ENCODE measurements at places on chromosomes 16 and 17.

- DNase-seq = no peak
Observed at GRCh38 chr17:77508047-77508715, 367.4 kb downstream of the SEC14L1 start.

DNA sequence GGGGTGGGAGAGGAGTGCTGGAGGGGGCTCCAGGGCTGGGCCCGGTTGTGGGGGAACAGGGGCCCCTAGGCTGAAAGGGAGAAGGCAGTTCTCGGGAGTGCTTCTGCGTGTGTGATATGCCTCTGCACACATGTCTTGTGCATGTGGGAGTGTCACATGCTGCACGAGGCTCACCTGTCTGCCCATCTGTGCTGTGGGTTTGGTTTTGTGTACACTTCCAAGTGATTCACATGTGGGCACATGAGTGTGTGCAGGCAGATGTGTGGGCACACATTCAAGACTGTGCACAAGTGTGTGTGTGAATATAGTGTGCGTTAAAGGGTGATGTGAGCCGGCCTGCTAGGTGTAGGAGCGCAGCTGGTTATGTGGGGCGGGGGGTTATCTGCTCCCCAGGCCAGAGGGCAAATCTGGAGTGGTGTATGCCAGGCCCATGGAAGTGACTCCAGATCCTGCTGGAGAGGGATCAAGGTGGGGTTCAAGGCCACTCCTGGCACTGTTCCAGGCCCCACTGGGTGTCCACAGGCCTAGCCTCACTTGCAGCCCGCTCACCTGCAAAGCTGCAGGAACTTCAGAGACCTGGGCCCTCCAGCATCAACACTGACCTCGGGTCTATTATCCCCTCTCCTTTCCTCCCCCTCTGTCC, 3.8 kb upstream of the BAHCC1 start:
- no peak for DNase-seq

- no peak for DNase-seq
Observed at GRCh38 chr16:51592535-51593300, 441.6 kb upstream of the SALL1 start.

DNA sequence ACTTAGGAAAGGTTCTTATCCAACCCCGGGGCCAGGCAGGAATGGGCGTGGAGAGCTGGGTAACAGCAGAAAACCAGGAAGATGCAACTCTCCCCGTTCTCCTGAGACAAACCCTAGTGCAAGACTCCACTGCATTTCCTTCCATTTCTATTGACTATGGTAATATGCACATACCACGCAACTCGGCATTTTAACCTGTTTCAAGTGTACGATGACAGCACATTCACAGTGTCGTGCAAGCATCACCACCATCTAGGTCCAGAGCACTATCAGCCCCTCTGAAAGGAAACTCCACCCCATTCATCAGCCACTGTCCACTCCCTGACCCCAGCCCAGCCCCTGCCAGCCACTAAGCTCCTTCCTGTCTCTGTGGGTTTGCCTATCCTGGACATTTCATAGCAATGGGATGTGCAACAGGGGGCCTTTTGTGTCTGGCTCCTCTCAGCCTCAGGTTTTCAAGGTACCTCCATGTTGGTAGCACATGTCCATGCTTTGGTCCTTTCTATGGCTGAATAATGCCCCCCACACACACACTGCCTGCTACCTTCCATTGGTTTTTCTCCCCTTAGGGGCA, 441.9 kb downstream of the SOX9 start:
- DNase-seq = no peak

- no peak for DNase-seq
Observed at GRCh38 chr17:51742571-51742970, 415.9 kb downstream of the CA10 start.

GRCh38 chr17:32901743-32902142, 24.8 kb upstream of the MYO1D start:
- no peak for DNase-seq

GRCh38 chr17:82180776-82181528, 31.7 kb downstream of the CCDC57 start:
- no peak for DNase-seq

DNA sequence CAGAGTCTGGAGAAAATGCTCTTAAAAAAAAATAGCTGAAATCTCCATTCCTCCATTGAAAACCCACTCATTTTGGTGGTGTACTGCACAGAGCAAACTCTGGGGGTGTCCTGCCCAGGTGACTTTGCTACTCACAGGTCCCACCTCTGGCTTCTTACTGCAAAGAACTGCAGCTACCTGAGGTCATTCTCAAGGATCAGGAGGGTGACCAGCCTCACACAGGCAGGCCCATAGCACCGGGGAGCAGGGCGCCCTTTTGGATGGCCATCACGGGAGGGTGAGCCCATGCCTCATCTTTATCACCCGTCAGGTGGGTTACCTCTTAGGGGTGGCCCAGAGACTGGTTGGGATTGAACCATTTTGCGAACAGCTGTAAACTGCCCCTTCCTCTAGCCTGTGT, 32.6 kb upstream of the BRD7 start:
- no peak for DNase-seq

DNA sequence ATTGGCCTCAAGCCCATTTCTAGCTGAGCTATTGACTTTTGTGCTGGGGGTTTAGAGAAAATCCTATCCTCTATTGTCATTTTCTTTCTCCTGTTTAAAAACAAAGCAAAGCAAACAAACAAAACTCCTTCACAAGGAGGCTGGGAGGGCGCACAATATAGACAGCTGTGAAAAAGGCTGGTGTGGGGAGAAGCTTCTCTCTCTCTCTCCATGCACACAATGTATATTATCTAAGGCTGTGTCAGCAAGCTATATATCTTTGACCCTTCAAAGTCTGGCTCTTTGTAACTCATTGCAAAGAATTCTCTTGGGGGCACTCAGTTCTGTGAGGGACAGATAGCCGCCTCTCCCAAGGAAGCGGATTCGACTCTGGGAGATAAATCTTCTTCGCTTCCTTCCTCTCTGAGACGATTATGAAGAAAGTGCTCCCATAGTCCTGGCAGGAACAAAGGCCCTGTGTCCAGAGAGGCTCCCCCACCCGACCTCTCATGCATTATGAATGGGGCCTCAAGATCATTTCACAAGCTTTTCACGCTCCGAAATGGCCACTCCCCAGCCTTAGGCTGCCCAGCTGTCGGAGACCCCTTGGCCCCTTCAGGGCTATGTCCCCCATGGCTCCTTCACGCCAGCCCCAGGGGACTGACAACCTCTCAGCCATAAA, 33.2 kb upstream of the MEAK7 start:
- DNase-seq = no peak

DNA sequence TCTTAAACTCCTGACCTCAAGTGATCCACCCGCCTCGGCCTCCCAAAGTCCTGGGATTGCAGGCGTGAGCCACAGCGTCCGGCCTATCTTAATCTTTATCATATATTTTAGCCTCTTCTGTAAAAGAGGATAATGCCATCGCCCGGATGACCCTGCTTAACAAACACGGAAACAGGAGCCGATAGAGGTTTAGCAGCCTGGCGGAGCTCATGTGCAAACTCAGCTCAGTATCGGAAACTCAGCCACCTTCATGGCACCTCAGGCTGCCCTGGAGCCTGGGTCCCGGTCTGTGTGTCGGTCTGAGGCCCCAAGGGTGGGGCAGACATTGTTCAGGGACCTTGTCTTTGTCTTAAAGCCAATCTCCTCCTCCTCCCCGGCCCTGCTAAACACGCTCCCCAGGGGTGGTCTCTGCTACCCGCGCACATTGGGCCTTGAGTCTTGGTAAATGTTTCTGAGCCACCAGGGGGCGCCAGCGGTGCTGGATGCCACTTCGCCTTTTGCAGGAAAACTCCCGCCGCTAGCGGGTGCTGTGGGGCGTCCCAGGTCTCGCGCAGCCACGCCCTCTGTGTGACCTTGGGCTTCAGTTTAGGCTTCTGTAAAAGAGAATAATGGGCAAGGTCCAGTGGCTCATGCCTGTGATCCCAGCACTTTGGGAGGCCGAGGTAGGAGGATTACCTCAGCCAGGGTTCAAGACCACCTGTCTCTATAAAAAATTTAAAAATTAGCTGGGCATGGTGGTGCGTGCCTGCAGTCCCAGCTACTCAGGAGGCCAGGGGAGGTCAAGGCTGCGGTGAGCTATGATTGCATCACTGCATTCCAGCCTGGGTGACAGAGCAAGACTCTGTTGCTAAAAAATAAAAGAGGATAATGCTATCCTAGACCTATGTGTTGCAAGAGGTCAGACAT, 2.7 kb downstream of the CETP start:
- peak; percentile 98 for DNase-seq

All from activated naive CD4-positive, alpha-beta T cell treated with anti-CD3 and anti-CD28 coated beads for 36 hours (primary cell).